Stimulated activated CD8-positive, alpha-beta memory T cell treated with anti-CD3 and anti-CD28 coated beads, Interleukin-4, amount 100 ng/mL, for 1 hour (primary cell): ENCODE measurements at places on chromosomes 1 and 21.

GRCh38 chr1:162380061-162380846, 1.3 kb upstream of the C1orf226 start:
- DNase-seq: no peak

DNA sequence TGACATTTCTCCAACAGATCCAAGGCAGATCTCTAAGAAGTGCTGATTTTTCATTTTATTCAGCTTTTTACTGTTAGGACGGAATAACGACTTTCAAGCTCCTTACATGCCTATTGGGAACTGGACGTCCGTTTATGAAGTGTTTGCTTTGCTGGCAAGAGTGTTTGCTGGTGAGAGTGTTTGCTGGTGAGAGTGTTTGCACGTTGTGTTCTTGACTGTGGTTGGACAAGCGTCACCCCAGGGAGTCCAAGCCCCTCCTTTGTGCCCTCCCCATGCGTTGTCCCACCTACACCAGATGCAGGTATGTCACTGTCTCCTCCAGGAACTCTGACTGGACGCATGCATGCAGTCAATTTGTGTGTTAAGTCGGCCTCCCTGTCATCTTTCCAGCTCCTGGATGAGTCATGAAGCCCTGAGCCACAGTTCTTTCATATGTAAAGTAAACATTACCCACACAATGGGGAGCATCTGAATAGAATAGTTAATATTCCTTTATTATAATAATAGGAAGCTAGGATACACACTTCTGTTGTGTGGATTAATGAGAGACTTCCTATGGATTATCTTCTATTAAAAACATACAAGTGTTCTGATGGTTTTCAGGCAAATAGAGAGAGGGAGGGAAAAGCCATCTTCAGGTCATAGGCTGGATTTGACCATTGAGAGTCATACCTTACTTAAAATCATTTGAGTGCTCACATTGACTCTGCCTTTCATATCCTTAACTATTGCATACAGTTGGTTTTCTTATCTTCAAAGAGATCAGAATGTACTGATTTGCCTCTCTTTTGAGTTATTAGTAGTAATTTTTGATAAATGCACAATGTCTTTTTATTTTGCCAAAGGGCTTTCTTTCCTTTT, 119.2 kb downstream of the GALNT2 start:
- DNase-seq: no peak

DNA sequence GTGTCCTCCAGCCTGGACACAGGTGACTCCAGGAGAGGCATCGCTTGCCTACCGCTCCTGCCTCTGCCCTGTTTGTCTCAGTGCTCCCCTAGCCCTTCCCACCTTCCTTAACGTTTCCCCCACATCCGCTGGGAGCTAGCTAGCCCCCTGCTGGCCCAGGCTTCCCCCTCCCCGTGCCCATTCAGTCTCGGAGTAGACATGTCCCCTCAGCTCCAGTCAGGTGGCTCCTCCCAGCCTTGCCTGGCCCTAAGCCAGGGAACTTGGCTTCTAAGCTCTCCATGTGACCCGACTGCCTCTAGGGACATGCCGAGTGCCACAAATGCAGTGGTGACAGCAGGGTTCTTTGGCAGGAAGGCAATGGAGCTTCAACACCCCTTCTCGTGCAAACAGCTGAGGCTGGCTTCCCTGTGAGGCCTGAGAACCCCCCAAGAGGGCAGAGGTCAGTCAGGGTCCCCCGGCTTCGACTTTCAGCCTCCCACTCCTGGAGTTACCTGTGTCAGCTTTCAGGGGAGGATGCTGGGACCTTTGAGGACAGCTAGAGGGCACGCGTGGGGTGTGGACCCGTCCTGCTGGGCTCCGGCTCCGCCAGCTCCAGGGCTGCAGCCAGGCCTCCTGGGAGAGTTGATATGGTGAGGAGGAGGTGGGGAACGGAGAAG, 16.2 kb downstream of the DRAXIN start:
- DNase-seq: no peak

GRCh38 chr1:20322825-20323612, 32.3 kb downstream of the VWA5B1 start:
- no peak for DNase-seq

DNA sequence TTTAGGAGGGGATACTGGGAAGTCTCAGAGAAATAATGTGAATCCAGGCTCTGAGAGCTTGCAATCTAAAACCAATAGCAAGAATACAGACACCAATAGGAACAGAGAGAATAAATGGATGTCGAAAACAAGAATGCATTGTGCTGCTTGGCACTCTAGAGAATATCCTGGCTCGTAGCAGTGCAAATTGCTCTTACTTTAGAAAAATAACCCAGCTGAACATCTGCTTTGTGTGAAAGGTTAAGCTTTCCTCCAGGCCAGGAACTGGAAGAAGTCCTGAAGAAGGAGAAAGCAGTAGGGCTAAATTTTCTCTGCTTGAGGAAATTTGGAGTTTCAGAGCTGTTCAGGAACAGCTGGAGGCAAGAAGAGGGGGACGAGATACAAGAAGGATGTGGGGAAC, 382.3 kb downstream of the HHIPL2 start:
- no peak for DNase-seq

DNA sequence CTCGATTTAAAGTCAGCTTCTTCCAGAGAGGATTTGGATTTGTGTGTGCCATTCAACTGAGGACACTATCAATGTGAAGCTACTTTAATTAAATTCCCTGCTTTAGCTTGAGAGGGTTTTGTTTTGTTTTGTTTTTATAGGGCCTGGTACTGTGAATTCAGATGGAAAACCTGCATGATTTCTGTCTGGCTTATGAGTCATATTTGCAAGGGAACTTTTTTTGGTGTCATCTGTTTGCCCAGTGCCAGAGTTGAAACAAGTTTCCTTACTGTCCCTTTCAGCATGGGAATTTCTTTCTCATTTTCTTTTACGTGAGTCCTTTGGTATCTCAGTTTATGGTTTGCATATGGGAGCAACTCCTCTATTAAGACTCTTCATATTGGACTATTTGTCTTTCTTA, 194.6 kb downstream of the GREM2 start:
- no peak for DNase-seq

- no peak for DNase-seq
Measured at GRCh38 chr1:30762930-30763650, 5.5 kb upstream of the LAPTM5 start.

- DNase-seq: no peak
Measured at GRCh38 chr1:35629051-35629450, 12.3 kb downstream of the PSMB2 start.

DNA sequence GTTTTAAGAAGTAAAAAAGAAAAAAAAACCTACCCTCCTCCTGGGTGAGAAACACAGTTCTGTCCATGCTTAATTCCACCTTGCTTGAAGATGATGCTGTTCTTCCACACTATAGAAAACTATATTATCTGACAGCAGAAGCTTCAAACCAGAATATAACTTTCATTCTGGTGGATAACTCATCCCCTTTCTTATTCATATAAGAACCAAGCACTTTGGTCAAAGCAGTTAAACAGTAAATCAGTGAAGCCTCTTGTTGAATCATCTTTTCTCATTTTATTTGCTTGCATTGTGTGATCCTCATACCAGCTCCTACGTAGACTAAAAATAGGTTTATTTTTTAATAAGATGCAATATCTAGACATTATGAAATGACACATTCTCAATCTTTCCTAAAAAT, 36.7 kb upstream of the PRDX6 start:
- DNase-seq: no peak

GRCh38 chr1:204530932-204531331, 14.7 kb downstream of the MDM4 start:
- DNase-seq: no peak

GRCh38 chr1:196306421-196306820, 301.8 kb downstream of the KCNT2 start:
- no peak for DNase-seq

- DNase-seq: no peak
Measured at GRCh38 chr1:161935264-161935663, 88.4 kb downstream of the OLFML2B start.

- no peak for DNase-seq
Measured at GRCh38 chr1:30478799-30479563, 244.4 kb downstream of the MATN1 start.

DNA sequence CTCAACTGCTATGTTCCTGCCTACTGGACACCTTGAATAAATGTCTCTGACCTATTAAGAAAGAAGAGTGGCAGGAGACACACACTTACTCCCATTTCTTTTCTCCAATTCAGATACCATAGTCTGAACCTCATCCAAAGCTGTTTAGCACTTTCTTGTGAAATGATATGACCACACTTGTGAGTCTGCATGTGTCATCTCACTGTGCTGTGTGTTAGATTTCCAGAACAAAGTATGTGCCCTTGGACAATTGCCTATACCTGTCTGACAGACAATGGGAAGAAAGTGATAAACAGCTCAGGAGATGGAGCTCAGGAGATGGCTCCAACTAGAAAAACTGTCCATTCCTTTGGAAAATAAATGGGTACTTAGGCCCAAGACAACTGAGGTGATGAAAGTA, 48.4 kb downstream of the USP48 start:
- DNase-seq: no peak

GRCh38 chr1:153616144-153616916, at the start of gene S100A14:
Gene S100A14, minus strand, starts transcription at chr1:153616325. Its CDS starts 467 bp downstream, at chr1:153615858.
- DNase-seq: no peak

GRCh38 chr1:185526344-185527307, 207.6 kb upstream of the HMCN1 start:
- no peak for DNase-seq

DNA sequence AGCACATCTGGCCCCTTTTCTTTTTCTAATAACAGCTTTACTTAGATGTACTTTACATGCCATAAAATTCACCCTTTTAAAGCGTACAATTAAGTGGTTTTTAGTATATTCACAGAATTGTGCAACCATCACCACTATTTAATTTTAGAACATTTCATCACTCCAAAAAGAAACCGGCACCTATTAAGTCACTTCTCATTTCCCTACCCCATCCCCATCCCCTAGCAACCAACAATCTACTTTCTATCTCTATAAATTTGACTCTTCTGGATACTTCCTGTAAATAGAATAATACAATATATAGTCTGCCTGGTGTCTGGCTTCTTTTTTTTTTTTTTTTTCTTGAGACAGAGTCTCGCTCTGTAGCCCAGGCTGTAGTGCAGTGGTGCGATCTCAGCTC, 59.5 kb upstream of the ENAH start:
- no peak for DNase-seq

GRCh38 chr1:78291418-78291817, 199.4 kb upstream of the PTGFR start:
- DNase-seq: no peak

GRCh38 chr1:17735793-17736192, 19.3 kb upstream of the ACTL8 start:
- no peak for DNase-seq

DNA sequence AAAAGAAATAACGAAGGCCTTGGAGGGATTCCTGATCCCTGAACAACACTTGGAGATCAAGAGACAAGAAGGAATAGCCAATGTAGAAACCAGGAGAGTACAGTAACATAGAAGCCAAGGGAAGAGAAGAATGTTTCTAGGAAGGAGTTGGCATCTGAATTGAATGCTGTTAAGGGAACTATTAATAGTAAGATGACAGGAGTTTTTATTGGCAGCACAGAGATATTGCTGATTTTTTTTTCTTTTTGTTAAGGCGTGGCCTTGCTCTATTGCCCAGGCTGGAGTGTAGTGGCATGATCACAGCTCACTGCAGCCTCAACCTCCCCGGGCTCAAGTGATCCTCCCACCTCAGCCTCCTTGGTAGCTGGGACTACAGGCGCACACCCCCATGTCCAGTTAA, 9.6 kb upstream of the SFT2D2 start:
- no peak for DNase-seq

DNA sequence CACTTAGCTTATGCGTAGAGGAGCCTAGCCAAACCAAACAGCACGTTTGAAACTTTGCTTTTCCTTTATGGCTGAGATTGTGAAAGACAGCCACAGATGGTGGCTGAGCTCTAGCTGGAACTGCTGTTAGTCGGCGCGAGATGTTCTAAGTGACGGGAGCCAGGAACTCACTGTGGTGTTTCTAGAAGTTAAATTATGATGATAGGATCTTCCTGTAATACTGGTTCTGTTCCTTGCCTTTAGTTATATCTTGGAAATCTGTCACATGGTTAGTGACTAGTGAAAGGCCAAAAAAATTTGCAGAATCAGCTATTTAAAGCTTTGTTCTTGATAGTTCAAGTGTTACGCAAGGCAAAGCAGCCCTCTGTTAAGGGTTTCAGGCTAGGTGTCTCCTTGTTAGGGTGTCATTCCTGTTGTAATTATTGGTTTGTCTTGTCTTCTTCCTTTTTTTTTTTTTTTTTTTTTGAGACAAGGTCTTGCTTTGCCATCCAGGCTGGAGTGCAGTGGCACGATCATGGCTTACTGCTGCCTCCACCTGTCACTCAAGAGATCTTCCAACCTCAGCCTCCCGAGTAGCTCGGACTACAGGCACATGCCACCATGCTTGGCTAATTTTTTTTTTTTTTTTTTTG, 22.6 kb downstream of the AK4 start:
- no peak for DNase-seq

GRCh38 chr1:168599641-168600040, 23.2 kb downstream of the XCL1 start:
- no peak for DNase-seq

DNA sequence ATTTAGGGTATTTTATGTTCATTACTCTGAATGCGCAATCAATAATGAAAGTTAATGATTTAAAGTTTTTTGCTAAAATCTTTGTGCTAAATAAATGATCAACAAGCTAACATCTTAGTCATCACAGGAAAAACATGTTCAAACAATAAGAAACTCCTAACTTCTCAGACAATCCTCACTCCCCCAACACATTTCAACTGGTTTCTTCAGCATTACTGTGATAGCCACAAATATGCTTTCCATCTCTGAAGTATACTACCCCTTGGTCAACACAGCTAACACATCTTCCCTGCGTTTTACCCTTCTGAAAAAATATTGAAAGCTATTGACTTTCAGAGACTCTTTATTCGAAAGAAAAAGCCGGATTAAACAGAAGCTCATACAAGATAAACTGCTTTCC, 85.8 kb downstream of the ZNF644 start:
- DNase-seq: no peak

DNA sequence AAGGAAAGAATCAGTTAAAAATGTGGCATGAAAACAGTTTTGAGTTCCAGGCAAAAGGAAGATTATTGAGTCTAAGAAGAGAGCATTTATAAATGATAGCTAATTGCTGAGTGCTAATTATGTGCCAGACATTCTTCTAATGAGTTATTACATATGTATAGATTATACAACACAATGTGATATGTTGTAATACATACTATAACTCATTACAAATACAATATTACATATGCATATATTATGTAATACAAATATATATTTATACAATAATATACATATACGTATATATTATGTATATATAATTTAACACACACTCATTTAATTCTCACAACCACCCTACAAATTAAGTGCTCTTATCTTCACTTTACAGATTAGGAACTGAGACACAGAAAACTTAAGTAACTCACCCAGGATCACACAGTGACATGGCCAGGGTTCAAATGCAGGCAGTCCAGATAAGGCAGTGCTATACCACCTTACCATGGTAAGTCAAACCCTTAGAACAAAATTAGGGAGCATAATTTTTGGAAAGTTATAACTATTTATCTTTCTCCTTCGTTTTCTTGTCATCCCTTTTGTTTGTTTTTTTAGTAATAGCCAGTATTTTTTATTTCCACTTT, 4.0 kb downstream of the SORT1 start:
- no peak for DNase-seq

GRCh38 chr1:224058303-224058702, 55.6 kb upstream of the FBXO28 start:
- no peak for DNase-seq
